ENCODE measurements at places on chromosomes 11 and 22. TPM values are rescaled to one million over a fixed set of nuclear protein-coding genes. Genes with fewer than 3 reads are reported as not detected.
A peak's percentile ranks its signal among the peaks of the same experiment; 100 is the strongest.

- DNase-seq = no peak
Measured at GRCh38 chr11:131597890-131598289, 227.5 kb downstream of the NTM start.

GRCh38 chr11:112485280-112485679 lies 224.6 kb upstream of the PLET1 start:
- DNase-seq = no peak

DNA sequence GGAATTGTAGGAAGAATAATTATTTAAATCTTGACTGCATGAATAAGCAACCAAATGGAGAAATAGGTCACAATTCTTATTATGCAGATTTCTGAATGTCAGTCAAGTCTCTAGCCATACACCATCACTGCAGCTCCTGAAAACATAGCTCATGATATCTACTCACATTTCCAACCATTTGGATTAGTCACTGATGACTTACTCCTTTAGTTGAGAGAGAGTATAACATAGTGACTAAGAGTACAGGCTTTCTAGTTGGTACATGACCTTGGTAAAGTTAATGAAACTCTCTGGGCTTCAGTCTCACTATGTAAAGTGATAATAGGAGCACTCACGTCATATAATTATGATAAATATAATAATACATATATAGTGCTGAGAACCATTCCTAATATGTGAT lies 265.2 kb downstream of the KCNA4 start:
- no peak for DNase-seq

GRCh38 chr22:41793871-41794270 lies 6.6 kb upstream of the CCDC134 start:
- no peak for DNase-seq

DNA sequence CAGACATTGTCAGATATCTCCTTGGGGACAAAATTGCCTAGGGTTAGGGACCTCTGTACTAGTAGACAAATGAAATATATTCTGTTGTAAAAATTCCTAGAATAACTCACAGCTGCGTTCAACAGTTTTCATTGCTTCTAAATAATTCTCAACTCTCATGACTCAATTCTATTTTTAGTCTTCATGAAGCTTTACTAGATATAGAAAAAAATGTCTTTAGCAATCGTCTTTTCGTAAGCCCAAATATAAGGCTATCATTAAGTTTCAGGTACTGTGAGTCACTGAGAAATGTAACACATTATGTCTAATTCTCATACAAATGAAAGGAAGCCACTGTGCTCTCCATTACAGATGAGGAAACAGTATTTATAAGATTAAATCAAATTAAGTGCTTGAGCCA lies 6.4 kb downstream of the MMP12 start:
- peak; percentile 6 for DNase-seq

DNA sequence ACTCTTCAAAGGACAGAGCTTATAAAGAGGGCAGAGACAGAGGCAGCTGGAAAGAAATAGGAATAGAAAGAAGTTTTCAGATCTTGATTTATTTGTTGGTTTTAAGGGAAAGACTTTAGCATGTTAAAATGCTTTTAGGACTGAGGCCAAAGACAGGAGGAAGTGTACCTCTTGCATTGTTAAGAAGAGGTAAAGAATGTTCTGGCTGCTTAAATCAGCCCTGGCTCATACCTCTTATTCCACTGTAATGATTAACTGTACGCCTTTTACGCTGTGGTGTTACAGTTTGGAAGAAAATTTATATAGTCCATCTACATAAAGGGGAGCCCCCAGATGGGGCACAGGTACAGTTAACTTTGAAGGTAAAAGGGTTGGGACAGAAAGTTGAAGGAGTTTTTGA lies 10.1 kb upstream of the MPZL2 start:
- no peak for DNase-seq

- no peak for DNase-seq
Measured at GRCh38 chr11:67372993-67373647, at the start of gene CLCF1. TSS of gene CLCF1 (minus strand) at chr11:67373598. CDS start at chr11:67373539, 59 bp downstream.

DNA sequence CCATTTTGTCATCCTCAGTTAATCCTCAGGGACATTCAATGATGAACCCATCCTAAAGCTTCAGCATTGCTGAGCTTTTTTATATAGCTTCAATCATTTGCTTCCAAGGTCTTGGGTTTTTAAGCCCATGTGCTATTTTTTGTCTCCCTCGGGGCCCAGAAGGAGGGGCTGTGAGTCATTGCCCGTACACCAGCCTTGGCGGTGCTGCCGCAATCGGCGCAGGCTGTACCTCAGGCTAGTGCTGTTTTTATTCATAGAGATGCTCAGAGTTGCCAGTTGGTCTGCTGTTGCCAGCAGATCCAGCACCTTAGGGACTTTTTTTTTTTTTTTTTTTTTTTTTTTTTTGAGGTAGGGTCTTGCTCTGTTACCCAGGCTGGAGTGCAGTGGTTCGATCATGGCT lies 35.5 kb downstream of the ACO2 start:
- DNase-seq = no peak

DNA sequence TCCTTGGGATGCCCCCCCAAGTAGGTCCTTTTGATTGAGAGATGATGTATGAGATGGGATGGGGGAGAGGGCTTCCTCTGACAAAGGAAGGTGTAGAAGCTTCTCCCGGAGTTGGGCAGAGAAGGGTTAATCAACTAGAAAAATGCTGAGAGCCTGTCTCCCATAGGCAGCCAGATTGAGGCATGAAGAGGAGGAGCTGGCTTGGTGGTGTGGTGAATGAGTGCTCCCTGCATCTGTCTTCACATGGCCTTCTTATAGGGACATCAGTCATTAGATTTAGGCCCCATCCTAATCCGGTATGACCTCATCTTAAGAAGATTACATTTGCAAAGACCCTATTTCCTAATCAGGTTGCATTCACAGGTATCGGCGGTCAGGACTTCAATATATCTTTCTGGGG lies 61.1 kb downstream of the NFAM1 start:
- DNase-seq = no peak

DNA sequence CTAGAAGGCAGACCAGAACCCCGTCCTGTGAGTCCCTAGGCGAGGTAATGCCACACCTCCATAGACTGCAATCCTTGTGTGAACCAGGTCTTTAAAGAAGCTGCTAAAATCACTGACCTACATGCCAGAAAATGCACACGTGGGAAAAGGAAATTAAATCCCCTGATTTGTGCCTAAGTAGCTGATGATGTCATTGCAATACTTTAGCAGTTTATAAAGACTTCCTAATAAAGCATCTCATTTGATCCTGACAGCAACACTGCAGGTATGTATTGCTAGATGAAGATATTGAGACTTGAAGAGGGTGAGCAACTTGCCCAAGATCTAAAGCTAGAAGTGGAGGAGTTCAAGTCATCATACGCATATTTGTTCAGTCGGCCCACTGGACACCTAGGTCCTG lies 107.2 kb downstream of the RRAS2 start:
- no peak for DNase-seq

DNA sequence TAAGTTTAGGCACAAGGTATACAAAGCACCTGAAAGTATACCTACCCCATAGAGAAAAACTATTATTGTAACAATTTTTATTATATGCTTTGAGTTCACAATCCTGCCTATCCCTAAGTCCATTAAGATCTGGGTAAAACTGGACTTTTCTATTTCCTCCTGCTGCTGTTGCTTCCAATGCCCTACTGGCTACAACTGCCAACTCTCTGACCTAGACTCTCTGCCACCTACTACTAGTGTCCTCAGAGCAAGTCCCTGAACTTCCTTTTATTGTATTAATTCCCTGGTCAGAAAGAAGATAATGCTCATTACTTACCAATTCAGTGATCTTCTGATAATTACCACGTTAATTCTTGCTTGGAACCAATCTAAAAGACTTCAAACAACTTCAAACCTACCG lies 70.3 kb downstream of the RBFOX2 start:
- DNase-seq = no peak

DNA sequence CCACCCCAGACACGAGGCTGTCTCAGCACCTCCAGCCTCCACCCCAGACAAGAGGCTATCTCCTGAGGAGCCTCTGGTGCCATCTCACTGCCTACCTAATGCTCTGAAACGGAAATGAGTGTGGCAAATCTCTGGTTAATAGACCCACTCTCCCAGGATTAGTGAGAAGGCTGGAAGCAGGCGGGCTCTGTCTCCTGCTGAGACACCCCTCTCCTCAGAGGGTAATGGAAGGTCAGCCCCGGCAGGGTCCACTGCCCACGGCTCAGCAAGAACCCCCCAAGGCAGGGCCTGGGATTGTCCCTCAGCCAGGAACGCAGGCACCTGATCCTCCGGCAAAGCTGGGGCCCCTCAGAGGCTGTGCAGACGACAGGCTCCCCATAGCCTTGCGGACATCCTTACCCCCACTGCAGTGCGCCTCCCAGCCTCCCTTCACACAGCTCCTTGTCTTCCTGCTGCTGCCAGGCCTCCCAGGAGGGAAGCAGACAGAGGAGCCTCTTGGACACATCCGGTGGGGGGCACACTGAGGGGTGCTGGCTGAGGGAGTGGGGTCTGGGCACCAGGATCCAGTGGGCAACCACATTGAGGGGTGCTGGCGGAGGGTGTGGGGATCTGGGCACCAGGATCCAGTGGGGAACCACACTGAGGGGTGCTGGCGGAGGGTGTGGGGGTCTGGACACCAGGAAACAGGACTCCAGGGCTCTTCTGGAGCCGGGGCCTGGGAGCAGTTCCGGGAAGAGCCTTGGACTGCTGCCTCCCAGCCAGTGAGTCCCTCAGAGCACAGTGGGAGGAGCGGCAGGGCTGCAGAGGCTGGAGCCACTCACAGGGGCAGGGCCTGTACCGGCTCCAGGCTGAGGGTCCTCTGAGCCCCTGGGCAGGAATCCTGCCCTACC lies 13.1 kb downstream of the CHID1 start:
- no peak for DNase-seq

GRCh38 chr11:111659201-111660115 lies 57.2 kb downstream of the SIK2 start:
- no peak for DNase-seq

DNA sequence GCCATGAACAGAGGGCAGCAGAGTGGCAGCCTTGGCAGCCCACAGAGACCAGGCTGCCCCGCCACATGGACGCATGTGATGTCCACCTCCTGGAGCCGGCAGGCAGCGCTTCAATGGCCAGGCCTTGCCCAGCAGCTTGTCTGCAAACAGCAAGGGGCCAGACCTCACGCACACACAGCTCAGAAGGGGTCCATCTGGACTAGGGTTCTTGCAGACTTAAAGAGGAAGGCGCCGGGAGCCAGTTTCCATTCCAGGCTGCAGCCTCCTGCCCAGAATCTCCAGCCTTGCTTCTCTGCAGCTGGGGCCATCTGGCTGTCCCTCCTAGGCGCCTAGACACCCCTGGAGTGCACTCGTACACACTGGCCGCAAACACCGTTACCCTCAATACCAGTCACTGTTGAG lies 91.9 kb upstream of the TMEM45B start:
- no peak for DNase-seq

The MPPED1 gene
- 0.54 TPM for polyA plus RNA-seq

The TST gene
- polyA plus RNA-seq = 50.3 TPM

The MUC2 gene
- not detected for polyA plus RNA-seq

The ZBTB16 gene
- polyA plus RNA-seq = 1.1 TPM
